T-helper 17 cell (primary cell): ENCODE measurements at places on chromosomes 13 and 19. TPM values are rescaled to one million over a fixed set of nuclear protein-coding genes. Genes with fewer than 3 reads are reported as not detected.
A peak's percentile ranks its signal among the peaks of the same experiment; 100 is the strongest.

Gene LYPD3
- total RNA-seq, result 5.1 TPM

Gene APOC4
- total RNA-seq, result not detected

Gene KLK14
- total RNA-seq, result 0.39 TPM

Gene IRGC
- total RNA-seq, result not detected

Gene ADGRE2
- total RNA-seq, result 20.6 TPM

Gene ITGBL1
- total RNA-seq, result not detected

DNA sequence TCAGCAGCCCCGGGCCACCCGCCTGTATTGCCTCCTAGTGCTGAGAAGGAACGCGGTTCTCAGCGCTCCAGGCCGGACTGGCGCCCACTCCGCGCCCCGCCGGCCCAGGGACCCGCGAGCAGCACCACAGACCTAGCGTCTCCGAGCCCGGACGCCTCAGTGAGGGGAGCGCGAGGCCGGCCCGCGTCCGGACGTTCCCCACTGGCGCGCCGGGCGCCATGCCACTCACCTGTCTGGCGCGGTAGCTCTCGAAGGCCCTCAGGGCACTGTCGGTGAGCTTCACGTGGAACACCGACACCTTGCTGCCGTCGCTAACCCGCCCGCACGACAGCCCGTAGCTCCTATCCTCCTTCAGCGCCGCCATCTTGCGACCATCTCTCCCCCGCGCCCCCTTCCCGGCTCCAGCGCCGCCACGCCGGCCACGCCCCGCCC, at the start of gene ELL:
Gene ELL (minus strand): TSS at position 379 of the 432 bp plus-strand sequence. CDS start 15 bp downstream, at position 364.
- no peak for DNase-seq
- peak within 1 kb of the TSS; percentile 99 for H3K4me3 ChIP-seq
- H3K27me3 ChIP-seq, result no peaks in the 10 kb centered on the region
- H3K4me1 ChIP-seq, result peaks cover 25% of the 10 kb centered on the region

GRCh38 chr13:106533943-106534638, 1.4 kb downstream of the EFNB2 start:
- H3K4me3 ChIP-seq, result peak overlapping the region; percentile 86
- DNase-seq, result peak; percentile 5
- H3K4me1 ChIP-seq, result peaks cover 20% of the 10 kb centered on the region
- peaks cover 39% of the 10 kb centered on the region for H3K27me3 ChIP-seq
- H3K27ac ChIP-seq, result no peak overlapping the region

GRCh38 chr19:39199025-39199424, 2.3 kb downstream of the NCCRP1 start:
- peaks cover 31% of the 10 kb centered on the region for H3K4me1 ChIP-seq
- DNase-seq, result no peak
- no peak overlapping the region for H3K27ac ChIP-seq

DNA sequence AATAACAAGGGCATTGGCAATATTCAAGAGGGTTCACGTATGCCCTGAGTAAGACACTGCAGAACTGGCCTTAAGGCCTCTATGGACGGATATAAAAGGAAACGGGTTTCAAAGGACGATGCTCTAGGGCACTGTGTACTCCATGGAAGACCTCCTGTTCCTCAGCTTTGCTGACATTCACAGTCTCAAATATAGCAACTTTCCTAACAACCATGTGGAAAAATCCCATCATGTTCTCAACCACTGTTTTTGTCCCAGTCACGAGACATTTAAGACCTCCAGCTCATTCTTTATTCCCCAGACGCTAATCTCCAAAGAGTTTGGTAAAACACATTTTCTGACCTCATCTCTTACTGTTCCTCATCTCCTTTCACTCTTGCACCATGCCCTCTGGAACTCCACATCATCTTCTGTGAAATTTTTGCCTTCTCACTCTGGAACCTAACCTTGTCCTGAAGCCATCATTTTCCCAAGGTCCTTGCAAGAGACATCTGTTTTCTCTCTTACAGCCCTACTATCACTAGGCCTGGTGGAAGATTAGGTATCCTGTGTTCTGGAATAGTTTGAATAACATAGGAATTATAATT, 37.6 kb downstream of the SPRY2 start:
- H3K4me1 ChIP-seq, result no peaks in the 10 kb centered on the region
- no peaks in the 10 kb centered on the region for H3K36me3 ChIP-seq
- H3K27me3 ChIP-seq, result no peaks in the 10 kb centered on the region
- no peak overlapping the region for H3K4me3 ChIP-seq
- H3K27ac ChIP-seq, result no peak overlapping the region

GRCh38 chr19:18651733-18652132, 14.9 kb downstream of the KLHL26 start:
- H3K27me3 ChIP-seq, result no peaks in the 10 kb centered on the region
- peaks cover 3% of the 10 kb centered on the region for H3K36me3 ChIP-seq
- peaks cover 15% of the 10 kb centered on the region for H3K4me1 ChIP-seq
- H3K4me3 ChIP-seq, result no peak overlapping the region

- no peak overlapping the region for H3K4me3 ChIP-seq
- no peak overlapping the region for H3K27ac ChIP-seq
- no peak for DNase-seq
- peaks cover 2% of the 10 kb centered on the region for H3K36me3 ChIP-seq
- no peaks in the 10 kb centered on the region for H3K4me1 ChIP-seq
Measured at GRCh38 chr19:13006431-13007281, 11.4 kb downstream of the NFIX start.

GRCh38 chr13:48901781-48902180, 73.9 kb upstream of the FNDC3A start:
- H3K4me1 ChIP-seq, result no peaks in the 10 kb centered on the region
- H3K27me3 ChIP-seq, result peaks cover 12% of the 10 kb centered on the region
- H3K27ac ChIP-seq, result no peak overlapping the region
- no peak for DNase-seq
- H3K36me3 ChIP-seq, result peaks cover 2% of the 10 kb centered on the region
- H3K4me3 ChIP-seq, result no peak overlapping the region

- H3K36me3 ChIP-seq, result no peaks in the 10 kb centered on the region
- peaks cover 52% of the 10 kb centered on the region for H3K27me3 ChIP-seq
- DNase-seq, result no peak
- no peak overlapping the region for H3K4me3 ChIP-seq
- no peak overlapping the region for H3K27ac ChIP-seq
Measured at GRCh38 chr13:31008400-31009115, 76.1 kb downstream of the TEX26 start.

GRCh38 chr13:99327126-99327525, 19.9 kb upstream of the GPR183 start:
- peaks cover 5% of the 10 kb centered on the region for H3K36me3 ChIP-seq
- no peak overlapping the region for H3K4me3 ChIP-seq
- H3K27me3 ChIP-seq, result no peaks in the 10 kb centered on the region
- H3K4me1 ChIP-seq, result peaks cover 47% of the 10 kb centered on the region
- DNase-seq, result no peak

- H3K4me3 ChIP-seq, result no peak overlapping the region
- no peak for DNase-seq
- no peak overlapping the region for H3K27ac ChIP-seq
Measured at GRCh38 chr13:103730407-103730806, 664.2 kb upstream of the SLC10A2 start.

DNA sequence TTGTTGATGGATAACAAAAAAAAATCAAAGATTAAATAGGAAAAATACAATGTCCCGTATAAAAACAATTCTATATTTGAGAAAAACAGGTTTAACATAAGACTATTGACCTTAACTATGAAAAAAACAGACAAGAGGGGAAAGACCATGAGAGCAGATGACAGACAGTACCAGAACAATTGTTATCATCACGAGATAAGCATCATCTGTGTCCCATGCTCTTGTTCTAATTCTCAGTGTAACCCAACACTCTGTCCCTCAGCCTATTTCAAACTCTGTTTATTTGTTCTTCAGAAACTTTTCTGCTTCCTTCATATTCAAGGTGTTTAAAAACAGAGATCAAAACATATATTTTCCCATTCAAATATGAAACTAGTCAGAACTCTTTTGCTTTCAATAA, 216.4 kb downstream of the PCDH9 start:
- H3K27ac ChIP-seq, result no peak overlapping the region
- DNase-seq, result no peak
- H3K4me1 ChIP-seq, result no peaks in the 10 kb centered on the region
- no peak overlapping the region for H3K4me3 ChIP-seq
- H3K36me3 ChIP-seq, result peaks cover 2% of the 10 kb centered on the region
- no peaks in the 10 kb centered on the region for H3K27me3 ChIP-seq

DNA sequence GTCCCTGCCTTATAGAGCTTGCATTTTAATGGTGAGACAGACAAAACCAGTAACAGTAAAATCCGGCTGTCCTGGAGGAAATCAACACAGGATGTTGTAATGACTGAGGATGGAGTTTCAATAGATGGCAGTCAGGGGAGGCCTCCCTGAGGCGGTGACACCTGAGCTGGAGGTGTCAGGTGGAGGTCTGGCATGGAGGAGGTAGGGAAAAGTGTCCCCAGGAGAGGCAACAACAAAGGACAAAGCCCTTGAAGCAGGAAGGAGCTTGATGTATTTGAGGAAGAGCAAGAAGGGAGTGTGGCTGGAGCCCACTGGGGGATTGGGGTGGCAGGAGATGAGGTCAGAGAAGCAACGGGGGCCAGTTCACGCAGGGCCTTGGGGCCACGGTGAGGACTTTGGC, 7.8 kb downstream of the GRIN2D start:
- no peak for DNase-seq
- H3K27me3 ChIP-seq, result peaks cover 11% of the 10 kb centered on the region
- H3K4me1 ChIP-seq, result peaks cover 14% of the 10 kb centered on the region
- peak overlapping the region; percentile 69 for H3K27ac ChIP-seq

- peaks cover 8% of the 10 kb centered on the region for H3K36me3 ChIP-seq
- no peak overlapping the region for H3K4me3 ChIP-seq
- no peak overlapping the region for H3K27ac ChIP-seq
- DNase-seq, result no peak
- peaks cover 12% of the 10 kb centered on the region for H3K4me1 ChIP-seq
- H3K27me3 ChIP-seq, result no peaks in the 10 kb centered on the region
Measured at GRCh38 chr19:15243236-15243957, 11.1 kb upstream of the EPHX3 start.

GRCh38 chr13:77430377-77430951, 103.6 kb upstream of the MYCBP2 start:
- H3K4me3 ChIP-seq, result no peak overlapping the region
- H3K36me3 ChIP-seq, result peaks cover 2% of the 10 kb centered on the region
- H3K27me3 ChIP-seq, result peaks cover 4% of the 10 kb centered on the region
- DNase-seq, result no peak
- no peaks in the 10 kb centered on the region for H3K4me1 ChIP-seq

GRCh38 chr19:13506471-13506820, at the start of gene CACNA1A:
CACNA1A (minus strand) TSS chr19:13506479; CDS start chr19:13506224, 255 bp downstream.
- no peaks in the 10 kb centered on the region for H3K4me1 ChIP-seq
- DNase-seq, result no peak
- no peak within 1 kb of the TSS for H3K27ac ChIP-seq
- peaks cover 77% of the 10 kb centered on the region for H3K27me3 ChIP-seq

DNA sequence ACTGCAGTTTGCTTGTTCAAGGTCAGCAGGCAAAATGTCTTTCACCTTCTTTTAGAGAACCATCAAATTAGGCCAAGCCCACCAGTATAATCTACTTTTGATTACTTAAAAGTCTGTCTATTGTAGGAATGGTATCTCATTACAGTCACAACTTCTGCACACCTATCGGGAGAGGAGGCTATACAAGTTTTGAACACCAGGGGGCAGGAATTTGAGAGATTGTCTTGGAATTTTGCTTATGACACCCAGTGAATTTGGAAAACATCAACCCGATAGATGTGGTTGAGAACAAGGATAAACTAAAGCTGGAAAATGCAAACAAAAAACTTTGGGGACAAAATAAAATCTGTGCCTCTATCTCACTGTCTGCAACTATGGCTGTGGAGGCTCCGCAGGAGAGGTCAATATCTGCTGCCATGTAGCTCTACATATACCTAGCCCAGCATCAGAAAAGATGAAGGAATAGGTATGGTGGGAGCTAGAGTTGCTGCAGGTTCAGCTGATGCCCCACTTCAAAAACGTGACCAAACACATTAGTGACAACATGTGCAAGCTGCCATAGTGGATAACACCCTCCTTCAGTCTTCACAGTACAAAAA, 1299.2 kb upstream of the SPRY2 start:
- H3K27ac ChIP-seq, result no peak overlapping the region
- no peaks in the 10 kb centered on the region for H3K4me1 ChIP-seq
- H3K27me3 ChIP-seq, result no peaks in the 10 kb centered on the region
- DNase-seq, result no peak
- no peaks in the 10 kb centered on the region for H3K36me3 ChIP-seq
- no peak overlapping the region for H3K4me3 ChIP-seq

DNA sequence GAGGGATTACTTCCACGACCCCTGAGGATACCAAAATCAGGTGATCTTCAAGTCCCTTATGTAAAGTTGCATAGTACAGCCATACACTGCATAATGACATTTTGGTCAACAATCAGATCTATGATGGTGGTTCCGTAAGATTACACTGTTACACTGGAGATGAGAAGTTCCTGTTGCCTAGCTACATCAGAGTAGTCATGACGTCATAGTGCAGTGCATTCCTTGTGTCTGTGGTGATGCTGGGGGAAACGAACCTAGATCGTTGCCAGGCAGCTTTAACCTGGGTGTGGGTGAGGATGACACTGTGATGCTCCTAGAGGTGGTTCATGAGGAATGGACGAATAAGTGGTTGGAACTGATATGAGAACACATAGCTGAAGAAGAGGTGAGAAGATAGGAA, 9.1 kb downstream of the ZNF610 start:
- DNase-seq, result no peak
- H3K27me3 ChIP-seq, result no peaks in the 10 kb centered on the region
- peaks cover 3% of the 10 kb centered on the region for H3K36me3 ChIP-seq
- H3K4me1 ChIP-seq, result no peaks in the 10 kb centered on the region
- no peak overlapping the region for H3K27ac ChIP-seq

- H3K27ac ChIP-seq, result peak overlapping the region; percentile 72
- no peaks in the 10 kb centered on the region for H3K27me3 ChIP-seq
- H3K4me1 ChIP-seq, result peaks cover 8% of the 10 kb centered on the region
Measured at GRCh38 chr19:16148443-16149229, 5.2 kb downstream of the HSH2D start.
